ENCODE measurements at places on chromosomes 4 and X. TPM values are rescaled to one million over a fixed set of nuclear protein-coding genes. Genes with fewer than 3 reads are reported as not detected.

Gene ARHGAP24
- 112 TPM for total RNA-seq

Gene PALLD
- total RNA-seq: 221 TPM

Gene ZXDA
- total RNA-seq: 9.2 TPM

Gene GASK1B
- total RNA-seq: 119 TPM

Gene GPR50
- not detected for total RNA-seq

Gene NPNT
- 110 TPM for total RNA-seq

Gene RBMXL3
- not detected for total RNA-seq

Gene GLRA2
- not detected for total RNA-seq

Gene APLN
- total RNA-seq: 6.9 TPM

Measured in tongue (tissue), 3 donors.